Activated naive CD4-positive, alpha-beta T cell treated with anti-CD3 and anti-CD28 coated beads, Interleukin-2, amount 50 U/mL, for 72 hours (primary cell): ENCODE measurements at places on chromosomes 3 and 15. TPM values are rescaled to one million over a fixed set of nuclear protein-coding genes. Genes with fewer than 3 reads are reported as not detected.

CYP8B1 gene
- total RNA-seq: not detected

ZBTB47 gene
- 1.8 TPM for total RNA-seq

KNL1 gene
- total RNA-seq: 36.9 TPM

ITIH3 gene
- not detected for total RNA-seq

NLGN1 gene
- not detected for total RNA-seq

LDHAL6B gene
- total RNA-seq: not detected

BOC gene
- total RNA-seq: not detected

EAF2 gene
- total RNA-seq: 19.3 TPM

WNT7A gene
- total RNA-seq: 0.06 TPM

SAMMSON gene
- not detected for total RNA-seq

GPR156 gene
- not detected for total RNA-seq

HTR3E gene
- total RNA-seq: not detected

P3H2 gene
- total RNA-seq: not detected

TOP2B gene
- 125 TPM for total RNA-seq

CASR gene
- total RNA-seq: not detected

KIF15 gene
- 39.5 TPM for total RNA-seq

CCDC33 gene
- not detected for total RNA-seq

C3orf49 gene
- total RNA-seq: not detected

STRC gene
- total RNA-seq: 2.6 TPM

SPATA12 gene
- total RNA-seq: not detected

LRRC2 gene
- not detected for total RNA-seq

CTXN2 gene
- total RNA-seq: not detected
